NCI-H446 (cell line): ENCODE measurements at places on chromosomes 6 and 20.

DNA sequence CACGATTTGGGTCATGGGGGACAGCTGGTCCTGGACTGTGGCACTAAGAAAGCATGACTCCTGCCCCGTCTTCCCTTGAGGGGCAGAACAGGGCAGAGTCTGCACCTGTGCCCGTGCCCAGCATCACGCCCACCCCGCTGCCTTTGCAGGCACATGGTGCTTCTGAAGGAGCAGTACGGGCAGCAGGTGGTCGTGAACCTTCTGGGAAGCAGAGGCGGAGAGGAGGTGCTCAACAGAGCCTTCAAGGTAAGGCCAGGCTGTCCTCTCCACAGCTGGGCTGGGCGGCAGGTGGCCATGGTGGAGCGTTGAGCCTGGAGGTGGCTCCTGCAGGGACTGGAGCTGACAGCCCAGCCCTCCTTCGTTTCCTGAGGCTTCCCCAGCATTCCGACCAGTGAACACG is 77.4 kb downstream of the SYNJ2 start:
- no peak for DNase-seq

DNA sequence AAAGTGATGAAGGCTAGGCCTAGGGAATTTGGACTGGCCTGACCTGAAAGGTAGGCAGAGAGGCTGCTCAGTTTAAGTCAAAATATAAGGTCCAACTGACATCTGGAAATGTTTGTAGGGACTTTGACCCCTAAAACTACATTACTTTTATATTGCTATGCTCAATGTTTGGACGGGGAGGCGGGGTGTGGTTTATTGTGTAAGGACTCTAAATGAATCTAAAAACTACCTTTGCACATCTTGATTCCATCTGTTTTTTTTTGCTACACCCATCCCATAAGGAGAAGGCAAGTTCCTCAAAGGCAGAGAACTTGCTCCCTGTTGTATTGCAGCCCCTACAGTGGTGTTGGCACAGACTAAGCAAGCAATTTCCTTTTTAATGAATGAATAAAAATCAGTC is 227.1 kb downstream of the HACE1 start:
- no peak for DNase-seq

- peak; percentile 54 for DNase-seq
These were observed 125.6 kb downstream of the FIG4 start for GRCh38 chr6:109816452-109817374.

DNA sequence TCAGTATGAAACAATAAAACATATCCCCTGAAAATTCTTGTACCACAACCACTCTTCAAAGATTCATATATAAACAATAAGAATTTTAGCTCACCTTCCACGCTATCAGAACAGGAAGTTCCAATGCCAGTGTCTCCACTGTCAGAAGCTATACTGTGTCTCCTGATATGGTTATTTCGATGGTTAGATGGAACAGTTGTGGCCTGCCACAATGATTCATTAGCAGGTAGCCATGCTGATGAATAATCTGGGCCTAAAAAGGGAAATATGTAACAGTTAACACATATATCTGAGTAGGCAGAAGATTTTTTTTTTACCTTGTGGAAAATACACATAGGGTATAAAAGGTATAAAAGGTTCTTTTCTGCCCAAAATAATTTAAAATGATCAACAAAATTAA is 19.0 kb downstream of the CEP85L start:
- DNase-seq: no peak

GRCh38 chr6:100257793-100258395 is 206.8 kb downstream of the SIM1 start:
- no peak for DNase-seq

- no peak for DNase-seq
These were observed 24.7 kb downstream of the SYTL3 start for GRCh38 chr6:158674342-158675131.

DNA sequence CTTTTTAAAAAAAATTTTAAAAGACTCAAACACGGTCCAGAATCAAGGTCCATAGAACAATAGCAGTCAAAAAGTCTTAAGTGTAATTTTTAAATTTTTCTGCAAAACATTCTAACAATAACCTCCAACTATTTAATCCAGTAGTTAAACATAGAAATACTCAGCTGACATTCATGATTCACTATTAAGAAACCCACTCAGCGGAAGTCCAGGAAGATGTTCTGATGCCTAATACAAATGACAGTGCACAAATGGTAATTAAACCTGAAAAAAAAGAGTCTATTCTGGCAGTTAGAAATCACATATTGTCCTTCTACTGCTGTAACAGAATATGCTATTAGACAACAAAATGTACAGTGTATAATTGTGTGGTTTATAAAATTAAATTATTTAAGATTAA is 128.2 kb upstream of the BMP5 start:
- DNase-seq: no peak

DNA sequence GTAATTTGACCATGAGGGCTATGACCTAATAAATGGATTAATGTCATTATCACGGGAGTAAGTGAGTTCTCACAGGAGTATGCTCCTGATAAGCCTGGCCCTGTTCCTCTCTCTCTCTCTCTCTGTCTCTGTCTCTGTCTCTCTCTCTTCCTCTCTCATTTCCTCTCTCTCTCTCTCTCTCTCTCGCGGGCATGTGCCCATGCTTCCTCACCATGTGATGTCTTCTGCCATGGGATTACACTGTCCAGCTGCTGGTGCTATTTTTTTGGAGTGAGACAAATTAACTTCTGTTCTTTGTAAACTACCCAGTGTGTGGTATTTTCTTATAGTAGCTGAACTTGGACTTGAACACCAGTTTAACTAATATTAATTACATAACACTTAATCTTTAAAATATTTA is 374.3 kb upstream of the GJE1 start:
- no peak for DNase-seq

GRCh38 chr6:138806889-138807288 is 11.0 kb downstream of the ECT2L start:
- no peak for DNase-seq

GRCh38 chr6:20605581-20605980 is 71.3 kb downstream of the CDKAL1 start:
- DNase-seq: peak; percentile 92

DNA sequence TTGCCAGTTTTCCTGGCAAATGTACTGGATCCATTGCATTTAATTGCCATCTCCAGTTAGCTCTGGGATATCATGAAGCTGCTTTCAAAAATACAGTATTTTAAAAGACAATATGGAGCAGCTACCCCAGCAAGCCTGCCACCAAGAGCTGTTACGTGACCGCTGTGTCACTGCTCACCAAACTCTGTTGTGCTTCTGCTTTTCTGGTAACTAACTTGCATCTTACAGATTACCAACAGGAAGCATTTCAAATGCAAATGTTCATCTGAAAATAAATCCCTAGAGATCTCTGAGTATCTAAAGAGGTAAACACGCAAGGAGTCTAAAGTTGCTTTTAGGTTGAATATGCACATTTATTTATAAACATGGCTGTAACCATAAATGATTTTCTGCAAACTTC is 1008.3 kb downstream of the KIF16B start:
- DNase-seq: no peak

DNA sequence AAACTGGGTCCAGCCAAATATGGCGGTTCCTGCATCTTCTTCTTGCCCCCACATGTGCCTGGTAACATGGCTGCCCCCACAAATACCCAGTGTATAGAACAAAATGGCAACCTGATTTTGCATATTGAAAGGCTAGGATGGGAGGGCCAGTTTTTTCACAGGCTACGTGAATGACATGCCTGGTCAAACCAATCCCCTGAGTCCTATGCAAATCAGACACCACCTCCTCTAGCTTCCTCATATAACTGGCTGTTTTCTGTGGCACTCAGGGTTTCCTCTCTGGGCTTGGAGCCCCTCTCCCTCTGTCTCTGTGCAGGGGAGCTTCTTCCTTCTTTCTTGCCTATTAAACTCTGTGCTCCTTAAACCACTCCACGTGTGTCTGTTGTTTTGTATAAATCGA is 372.1 kb downstream of the KIF16B start:
- DNase-seq: no peak
